Osteoblast (primary cell): ENCODE measurements at places on chromosomes 6 and 20. TPM values are rescaled to one million over a fixed set of nuclear protein-coding genes. Genes with fewer than 3 reads are reported as not detected.

- DNase-seq: no peak
Measured at GRCh38 chr6:116012951-116013350, 47.7 kb downstream of the FRK start.

- DNase-seq: peak; percentile 79
Measured at GRCh38 chr6:136014454-136015437, 163.2 kb downstream of the PDE7B start.

DNA sequence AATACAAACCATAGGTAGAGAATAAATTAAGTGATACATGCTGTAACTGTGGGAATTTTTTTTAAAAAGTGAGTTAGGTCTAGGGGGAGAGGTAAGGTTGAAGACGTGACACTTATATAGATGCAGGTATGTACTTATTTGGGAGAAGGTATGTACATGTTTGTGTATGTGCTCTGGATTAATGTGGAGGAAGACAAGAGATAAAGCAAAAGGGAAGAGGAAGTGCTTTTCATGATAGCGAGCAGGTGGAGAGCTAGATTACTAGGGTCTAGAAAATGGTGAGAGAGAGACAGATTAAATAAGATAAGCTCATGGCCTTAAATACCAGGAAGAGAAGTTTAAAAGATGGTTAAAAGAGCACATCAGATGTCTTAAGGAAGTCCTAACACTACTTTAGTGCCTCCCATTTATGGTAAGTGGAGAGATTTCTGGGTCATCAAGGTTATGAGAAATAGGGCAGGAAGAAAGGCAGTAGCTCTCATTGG is 92.5 kb downstream of the MAN1A1 start:
- DNase-seq: no peak

The NHSL1 gene
- total RNA-seq: 6.2 and 6.9 TPM in 2 replicates

The NRSN1 gene
- not detected in 2 replicates for total RNA-seq

The STX11 gene
- total RNA-seq: 0.29 and 0.36 TPM in 2 replicates
